GM20000 (cell line): ENCODE measurements at places on chromosomes 6 and 20.

- no peak for DNase-seq
Measured at GRCh38 chr6:150745896-150746295, 119.6 kb upstream of the MTHFD1L start.

- DNase-seq: no peak
Measured at GRCh38 chr6:114762145-114762544, 419.3 kb upstream of the HS3ST5 start.

DNA sequence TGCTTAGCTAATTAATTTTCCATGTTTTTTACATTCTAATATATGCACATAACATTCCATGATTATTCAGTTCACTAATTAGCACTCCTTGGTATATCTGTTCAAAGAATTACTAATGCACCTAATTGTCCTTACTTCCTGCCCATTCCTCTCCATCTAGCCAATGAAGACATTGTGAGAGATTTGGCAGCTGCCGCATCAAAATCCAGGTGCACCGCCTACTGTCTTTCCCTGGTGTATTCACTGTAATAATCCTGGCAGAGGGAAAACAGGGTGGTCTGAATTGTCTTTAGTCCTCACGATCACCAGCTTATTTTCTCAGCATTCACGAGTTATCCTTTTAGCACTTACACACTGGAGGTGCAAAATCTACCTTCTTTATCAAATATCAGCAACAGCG is 61.0 kb upstream of the SCGN start:
- no peak for DNase-seq

- DNase-seq: no peak
Measured at GRCh38 chr6:108556250-108556649, 4.5 kb upstream of the FOXO3 start.

DNA sequence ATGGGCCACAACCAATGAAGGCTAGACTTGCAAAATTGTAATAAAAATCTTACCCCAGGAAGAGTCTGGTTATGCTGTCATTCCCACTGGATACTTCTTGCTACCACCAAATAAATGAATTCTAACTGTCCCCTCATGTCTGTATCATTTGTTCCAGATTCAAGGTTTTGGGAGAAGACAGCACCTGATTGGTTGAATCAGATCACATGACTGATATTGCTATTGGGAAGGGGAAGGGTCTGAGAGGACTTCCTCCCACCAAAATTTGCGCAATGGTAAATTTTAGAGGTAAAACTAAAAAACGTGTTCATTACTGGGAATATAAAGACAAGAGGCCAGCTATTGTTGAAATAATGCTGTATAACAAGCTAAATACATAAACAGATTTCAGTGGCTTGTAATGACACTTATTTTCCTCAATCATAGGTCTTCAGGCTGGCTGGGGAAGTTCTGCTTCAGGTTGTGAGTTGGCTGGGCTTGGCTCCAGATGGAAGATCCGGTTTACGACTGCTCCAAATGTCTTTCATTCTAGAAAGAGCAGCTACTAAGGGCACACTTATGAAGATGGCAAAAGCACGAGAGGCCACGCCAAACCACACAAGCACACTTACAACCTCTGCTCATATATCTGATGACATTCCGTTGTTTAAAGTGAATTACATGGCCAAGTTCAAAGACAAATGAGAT is 27.1 kb upstream of the TASP1 start:
- no peak for DNase-seq

GRCh38 chr6:168078943-168079405 is at the start of gene FRMD1:
Gene FRMD1 (minus strand): TSS chr6:168079212. CDS start chr6:168079094, 118 bp downstream.
- no peak for DNase-seq

- DNase-seq: no peak
Measured at GRCh38 chr6:124753562-124754105, 208.6 kb upstream of the RNF217 start.

DNA sequence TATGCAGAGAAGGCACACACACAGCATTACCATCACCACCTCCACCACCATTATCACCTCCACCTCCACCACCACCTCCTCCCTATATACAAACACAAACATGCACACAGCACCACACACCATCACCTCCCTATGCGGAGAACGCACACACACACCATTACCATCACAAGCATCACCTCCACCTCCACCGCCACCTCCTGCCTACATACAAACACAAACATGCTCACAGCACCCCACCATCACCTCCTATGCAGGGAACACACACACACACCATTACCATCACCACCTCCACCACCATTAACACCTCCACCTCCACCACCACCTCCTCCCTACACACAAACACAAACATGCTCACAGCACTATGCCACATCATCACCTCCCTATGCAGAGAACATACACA is 236.5 kb upstream of the AFDN start:
- no peak for DNase-seq

DNA sequence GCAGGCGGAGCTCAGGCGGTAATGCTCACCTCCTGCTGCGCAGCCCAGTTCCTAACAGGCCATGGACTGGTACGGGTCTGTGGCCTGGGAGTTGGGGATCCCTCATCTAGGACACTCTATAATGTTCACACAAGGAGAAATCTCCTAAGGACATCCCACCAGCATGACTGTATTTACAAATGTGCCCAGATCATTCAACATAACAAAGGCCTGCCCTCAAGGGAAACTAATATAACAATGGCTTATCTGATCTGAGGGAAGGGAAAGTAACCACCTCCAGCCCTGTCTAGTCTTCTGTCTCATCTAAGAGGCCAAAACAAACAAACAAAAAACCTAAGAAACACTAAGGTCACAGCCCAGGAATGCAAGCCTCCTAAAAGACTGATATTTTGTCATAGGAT is 232.8 kb downstream of the RNGTT start:
- no peak for DNase-seq

- no peak for DNase-seq
Measured at GRCh38 chr20:13102694-13103093, 93.9 kb downstream of the SPTLC3 start.

DNA sequence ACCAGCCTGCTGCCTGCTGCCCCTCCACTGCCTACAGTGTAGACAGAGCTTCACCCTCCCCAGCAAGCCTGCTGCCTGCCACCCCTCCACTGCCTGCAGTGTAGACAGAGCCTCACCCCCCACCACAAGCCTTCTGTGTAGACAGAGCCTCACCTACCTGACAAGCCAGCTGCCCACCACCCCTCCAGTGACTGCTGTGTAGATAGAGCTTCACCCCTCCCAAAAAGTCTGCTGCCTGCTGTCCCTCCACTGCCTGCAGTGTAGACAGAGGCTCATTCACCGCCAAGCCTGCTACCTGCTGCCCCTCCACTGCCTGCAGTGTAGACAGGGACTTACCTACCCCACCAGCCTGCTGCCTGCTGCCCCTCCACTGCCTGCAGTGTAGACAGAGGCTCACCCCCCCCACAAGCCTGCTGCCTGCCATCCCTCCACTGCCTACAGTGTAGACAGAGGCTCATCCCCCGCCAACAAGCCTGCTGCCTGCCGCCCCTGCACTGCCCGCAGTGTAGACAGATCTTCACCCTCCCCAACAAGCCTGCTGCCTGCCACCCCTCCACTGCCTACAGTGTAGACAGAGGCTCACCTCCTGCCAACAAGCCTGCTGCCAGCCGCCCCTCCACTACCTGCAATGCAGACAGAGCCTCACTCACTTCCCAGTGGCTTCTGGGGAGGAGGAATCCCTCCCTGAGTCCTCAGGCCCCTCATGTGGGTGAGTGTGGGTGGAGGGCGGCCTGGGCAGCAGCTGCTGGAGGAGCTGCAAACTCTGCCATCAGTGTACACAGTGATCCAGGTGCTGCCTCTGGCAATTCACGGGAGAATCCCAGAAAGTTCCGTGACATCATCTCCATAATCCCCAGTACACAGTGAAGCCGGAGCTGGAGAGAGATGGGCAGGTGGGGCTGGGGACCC is 140.9 kb downstream of the DLL1 start:
- no peak for DNase-seq

GRCh38 chr6:16336911-16337294 is 98.5 kb downstream of the GMPR start:
- DNase-seq: no peak

DNA sequence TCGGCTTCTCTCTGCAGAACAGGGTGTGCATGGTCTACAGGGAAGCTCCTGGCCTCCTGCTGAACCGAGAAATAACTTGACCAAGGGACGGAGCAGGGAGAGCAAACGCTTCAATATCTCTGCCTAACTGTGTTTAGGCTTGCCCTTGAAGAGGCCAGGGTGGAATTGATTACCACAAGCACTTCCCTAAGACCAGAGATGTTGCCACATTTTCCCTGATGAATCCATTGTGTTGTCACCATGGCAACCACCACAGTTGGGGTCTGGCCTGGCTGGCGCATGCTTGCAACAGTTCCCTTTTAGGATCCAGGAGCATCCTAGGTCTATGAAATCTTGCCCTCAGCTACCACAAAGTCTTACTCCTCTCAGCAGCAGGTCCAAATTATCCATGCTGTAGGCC is 213.5 kb upstream of the SULF2 start:
- DNase-seq: no peak

DNA sequence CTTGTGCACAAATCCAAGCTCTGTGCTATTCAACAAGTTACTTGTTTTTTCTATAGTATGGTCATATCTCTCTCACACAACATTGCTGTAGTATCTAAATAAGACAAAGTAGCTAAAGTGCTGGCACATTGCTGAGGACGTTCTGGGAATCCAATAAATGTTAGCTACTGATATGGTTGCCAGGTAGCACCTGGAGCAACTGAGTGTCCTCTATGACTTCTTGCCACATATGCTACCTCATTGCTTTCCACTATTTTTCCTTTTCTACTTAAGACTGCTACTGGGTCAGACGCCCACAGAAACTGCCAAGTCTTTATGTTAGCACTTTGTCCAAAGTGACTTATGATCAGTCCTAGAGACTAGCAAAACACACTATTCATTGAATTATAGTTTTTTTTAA is 85.3 kb downstream of the SYCP2 start:
- no peak for DNase-seq

DNA sequence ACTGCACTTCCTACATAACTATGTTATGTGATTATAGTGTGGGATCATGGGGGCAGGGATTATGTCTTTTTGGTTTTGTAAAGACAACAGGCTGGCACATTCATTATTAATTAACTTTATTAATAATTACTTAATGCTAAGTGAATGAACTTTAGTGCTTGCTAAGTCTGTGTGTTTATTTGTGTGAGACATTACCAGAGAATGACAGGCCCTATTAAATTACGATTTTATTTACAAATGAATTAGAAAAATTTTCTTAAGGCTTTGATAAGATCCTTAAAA is 100.9 kb downstream of the CD83 start:
- DNase-seq: no peak

DNA sequence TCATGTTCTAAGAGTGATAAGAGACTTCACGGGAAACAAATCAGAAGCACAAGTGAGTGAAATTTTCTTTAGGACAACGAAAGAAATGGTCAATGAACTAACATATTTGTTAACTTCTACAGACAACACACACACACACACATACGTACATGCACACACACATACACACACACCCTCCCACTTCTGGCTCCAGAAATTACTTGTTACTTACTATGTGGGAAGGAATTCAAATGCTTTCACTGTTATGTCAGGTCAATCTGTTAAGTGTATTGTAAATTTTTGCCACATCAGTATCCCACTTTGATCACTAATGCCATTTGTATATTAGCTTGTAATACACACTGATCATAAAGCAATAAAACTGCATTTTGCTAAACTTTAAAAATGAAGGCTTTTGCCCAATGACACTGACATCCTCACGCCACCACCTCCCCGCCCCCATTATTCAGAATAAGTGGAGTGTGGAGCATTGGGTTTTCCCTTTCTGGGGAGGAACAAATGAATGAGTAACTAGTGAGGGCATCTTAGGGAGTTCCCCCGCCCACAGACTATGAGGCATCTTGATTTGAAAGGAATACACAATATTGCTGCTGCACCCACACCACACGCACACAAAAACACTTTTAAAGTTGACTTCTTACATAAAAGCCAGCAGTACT is 76.2 kb downstream of the ATXN1 start:
- DNase-seq: peak; percentile 36

DNA sequence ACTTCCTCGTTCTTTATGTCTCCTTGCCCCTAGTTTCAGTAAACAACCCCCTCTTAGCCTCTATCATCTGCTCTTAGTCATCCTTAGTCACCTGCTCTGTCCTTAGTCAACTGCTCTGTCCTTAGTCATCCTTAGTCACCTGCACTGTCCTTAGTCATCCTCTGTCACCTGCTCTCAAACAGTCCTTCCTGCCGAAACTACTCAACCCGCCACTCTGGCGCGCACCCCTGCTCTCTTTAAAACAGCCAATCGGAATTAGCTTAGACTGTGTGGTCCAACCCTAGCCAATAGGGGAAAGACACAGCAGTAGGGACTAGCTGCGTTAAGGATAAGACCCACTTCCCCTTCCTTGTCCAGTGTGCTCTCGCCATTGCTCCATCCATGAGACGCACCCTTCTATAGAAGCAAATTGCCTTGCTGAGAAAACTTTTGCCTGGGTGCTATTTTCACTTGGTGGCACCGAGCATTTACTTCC is 73.9 kb downstream of the BACH2 start:
- no peak for DNase-seq

- no peak for DNase-seq
Measured at GRCh38 chr6:98840996-98841513, 6.7 kb downstream of the POU3F2 start.
